ENCODE measurements at places on chromosomes 6 and 20.

DNA sequence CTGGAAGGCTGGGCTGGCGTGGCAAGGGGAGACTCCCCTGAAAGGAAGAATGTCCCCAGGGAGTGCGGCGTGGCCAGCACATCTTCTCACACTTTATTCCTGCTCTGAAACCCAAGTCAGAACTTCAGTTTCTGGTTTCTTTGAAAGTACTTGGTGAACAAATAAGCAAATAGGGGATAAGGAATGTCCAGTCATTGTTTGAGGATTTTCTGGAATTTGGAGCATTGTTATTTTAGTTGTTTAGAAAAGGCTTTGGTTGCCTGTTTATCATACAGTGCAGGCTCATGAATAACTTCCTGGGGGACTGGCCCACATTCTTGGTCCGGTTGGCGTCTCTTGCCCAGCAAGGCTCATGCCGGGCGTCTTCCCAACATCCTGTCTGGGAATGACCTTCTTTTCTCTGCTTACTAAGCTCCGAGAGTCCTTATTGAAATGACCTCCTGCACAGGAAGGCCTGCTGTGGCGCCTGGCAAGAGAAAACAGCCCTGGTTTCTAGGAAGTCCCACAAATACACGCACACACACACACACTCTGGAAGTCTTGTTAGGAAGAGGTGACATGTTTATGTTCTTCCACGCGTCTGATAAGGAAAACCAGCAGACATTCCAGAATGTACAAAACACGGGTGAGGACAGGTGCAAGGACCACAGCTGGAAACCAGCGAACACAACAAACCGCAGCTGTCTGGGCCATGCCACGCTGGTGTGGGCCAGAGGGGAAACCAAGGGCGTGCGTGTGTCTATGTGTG, 71.9 kb downstream of the TMEM170B start:
- DNase-seq: no peak

GRCh38 chr6:167153521-167153959, 4.2 kb downstream of the GPR31 start:
- peak; percentile 16 for DNase-seq

DNA sequence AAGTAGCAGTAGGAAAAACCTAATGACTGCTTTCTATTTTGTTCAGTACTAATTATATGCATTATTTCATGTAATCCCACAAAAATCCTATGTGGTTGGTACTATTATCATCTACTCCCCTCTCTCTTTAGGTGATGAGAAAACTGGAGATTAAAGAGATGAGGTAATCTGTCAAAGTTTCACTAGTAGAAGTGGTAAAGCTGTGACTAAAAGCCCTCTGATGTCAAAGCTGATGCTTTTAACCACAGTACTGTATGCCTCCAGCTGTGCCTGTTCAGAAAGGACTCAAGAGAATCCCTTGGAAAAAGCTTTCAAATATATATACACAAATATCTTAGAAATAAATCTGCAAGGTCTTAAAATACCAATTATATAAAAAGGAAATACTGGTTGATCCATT, 38.0 kb downstream of the PHIP start:
- no peak for DNase-seq

DNA sequence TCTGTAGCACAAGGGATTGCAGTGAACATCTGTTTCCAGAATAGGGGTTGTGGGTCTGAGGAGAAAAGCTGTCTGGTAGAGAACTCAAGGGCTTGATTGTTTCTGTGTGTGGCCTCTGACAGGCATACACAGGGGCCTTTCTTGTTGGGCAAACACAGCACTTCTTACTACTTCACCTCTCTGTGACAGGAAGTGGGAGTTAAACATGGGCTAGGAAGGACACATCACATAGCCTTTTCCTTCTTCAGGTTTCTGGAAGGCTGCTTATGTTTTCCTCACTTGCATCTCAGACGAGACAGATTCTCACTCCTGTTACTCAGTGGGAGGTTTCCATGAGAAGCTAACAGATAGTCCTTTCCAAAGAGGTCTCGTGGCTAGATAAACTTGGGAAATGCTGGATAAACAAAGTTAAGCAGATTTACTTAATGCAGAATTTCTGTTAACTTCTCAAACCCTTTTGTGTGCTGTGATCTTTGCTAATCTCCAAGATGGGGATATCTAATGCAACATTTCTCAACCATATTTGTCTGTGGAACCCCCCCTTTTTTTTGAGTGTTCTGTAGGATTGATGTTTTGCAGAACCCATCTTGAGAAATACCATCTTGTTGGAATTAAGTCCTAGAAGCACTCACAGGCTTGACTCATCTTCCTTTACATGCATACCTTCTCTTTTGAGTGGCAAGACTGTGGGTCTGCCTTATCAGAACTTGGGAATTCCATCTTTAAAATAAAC, 41.9 kb upstream of the RNF8 start:
- no peak for DNase-seq

DNA sequence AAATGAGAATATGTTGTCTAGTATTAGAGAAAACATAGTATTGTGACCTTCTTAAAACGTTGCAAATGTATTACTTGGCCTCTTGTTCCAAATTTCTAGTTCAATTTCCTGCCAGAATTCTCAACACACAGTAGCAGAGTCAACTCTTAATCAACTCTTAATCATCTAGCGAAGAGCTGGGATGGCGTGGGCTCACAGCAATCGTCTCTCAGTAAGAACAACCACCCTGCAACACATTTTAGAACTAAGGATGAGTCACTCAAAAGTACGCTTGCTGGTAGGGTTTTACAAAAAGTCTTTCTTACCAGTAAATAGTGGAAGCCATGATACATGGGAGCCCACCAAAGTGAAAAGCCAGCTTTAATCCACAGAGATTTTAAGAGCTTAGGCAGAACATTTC, 24.6 kb downstream of the GPR6 start:
- DNase-seq: no peak

DNA sequence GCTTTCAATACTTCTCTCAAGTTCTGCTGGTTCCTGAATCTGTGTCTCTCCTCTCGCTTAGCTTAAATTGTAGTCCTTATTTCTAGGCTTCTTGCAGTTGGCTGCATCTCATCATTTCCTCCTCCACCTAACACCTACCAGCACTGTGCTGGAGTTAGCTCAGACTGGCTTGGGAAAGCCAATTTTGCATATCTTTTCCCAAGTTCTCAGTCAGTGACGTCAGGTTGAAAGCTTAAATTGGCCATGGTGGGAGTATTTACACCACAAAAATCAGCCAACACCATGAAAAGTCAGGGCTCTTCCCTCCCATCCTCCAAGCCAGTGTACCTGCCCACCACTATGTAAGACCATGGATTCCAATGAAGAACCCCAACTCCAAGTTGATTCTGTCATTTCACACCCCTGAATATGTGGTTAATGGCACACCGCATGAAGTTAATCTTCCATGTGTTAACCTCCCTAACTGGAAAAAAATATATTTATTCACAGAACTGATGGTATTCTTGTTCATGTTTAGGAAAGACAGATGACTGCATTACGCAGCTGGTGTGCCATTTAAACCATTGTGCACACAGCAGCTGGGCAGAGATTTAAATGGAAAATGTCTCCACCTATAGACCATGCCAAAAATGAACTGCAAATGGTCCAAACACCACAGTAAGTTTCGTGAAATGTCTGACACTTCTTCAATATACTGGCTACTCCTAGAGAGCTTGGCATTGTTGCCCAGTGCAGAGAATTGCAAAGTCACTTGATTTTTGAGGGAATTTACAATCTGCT, 274.1 kb upstream of the MAP3K7 start:
- DNase-seq: no peak

- DNase-seq: no peak
Observed at GRCh38 chr6:25655723-25656122, 3.7 kb downstream of the SCGN start.

DNA sequence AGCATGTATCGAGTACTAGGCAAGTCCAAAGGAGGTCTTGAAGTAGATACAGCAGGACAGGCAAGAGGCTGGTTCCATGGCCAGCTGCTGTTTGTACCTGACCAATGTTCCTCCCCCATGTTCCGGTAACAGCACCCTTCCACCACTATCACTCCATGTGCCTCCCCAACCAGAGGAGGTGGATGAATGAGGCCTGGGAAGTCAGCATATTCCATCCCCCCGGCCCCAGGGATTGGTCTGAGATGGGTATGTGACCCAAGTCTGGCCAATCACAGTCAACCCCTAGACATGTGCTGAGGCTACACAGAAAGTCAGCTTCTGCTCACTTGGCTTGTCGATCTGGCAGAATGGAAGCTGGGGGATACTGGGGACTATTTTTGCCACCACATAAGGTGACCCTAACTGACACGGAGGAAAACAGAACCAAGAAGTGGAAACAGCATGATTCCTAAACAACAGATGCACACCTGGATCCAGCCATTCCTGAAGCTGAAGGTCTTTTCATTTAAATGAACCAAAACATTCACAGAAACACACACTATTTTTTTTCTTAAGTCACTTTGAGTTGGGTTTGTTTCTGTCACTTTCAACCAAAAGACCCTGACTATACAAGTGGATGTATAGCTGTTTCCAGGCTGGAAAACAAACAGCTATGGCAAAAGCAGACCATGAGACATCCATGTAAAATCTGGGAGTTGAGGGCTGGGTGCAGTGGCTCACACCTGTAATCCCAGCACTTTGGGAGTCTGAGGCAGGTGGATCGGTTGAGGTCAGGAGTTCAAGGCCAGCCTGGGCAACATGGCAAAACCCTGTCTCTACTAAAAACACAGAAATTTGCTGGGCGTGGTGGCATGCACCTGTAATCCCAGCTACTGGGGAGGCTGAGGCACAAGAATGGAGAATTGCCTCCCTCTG, 70.4 kb upstream of the PTPN1 start:
- no peak for DNase-seq

GRCh38 chr20:58096880-58097423, 131.5 kb downstream of the ANKRD60 start:
- no peak for DNase-seq

GRCh38 chr6:43459535-43459934, 4.2 kb upstream of the DLK2 start:
- no peak for DNase-seq

- DNase-seq: no peak
Observed at GRCh38 chr20:961768-962167, 40.3 kb downstream of the RSPO4 start.
